ENCODE measurements at places on chromosomes 2 and 18.
A peak's percentile ranks its signal among the peaks of the same experiment; 100 is the strongest.

DNA sequence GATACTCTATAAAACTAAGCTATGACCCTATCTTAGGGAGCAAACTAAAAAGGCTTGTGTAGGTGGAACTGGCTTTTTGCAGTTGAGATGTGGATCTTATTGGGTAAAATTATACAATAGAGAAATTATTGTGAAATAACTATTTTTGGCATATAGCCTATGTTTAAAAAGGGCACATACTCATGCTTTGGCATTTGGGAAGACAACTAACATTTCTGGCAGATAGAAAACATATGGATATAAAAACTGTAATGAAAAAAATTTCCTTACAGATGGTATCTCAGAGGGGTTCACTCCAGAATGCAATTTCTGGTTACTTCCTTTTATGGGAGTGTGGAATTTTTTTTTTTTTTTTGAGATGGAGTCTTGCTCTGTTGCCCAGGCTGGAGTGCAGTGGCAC is 120.1 kb upstream of the CCDC195 start:
- no peak for DNase-seq

DNA sequence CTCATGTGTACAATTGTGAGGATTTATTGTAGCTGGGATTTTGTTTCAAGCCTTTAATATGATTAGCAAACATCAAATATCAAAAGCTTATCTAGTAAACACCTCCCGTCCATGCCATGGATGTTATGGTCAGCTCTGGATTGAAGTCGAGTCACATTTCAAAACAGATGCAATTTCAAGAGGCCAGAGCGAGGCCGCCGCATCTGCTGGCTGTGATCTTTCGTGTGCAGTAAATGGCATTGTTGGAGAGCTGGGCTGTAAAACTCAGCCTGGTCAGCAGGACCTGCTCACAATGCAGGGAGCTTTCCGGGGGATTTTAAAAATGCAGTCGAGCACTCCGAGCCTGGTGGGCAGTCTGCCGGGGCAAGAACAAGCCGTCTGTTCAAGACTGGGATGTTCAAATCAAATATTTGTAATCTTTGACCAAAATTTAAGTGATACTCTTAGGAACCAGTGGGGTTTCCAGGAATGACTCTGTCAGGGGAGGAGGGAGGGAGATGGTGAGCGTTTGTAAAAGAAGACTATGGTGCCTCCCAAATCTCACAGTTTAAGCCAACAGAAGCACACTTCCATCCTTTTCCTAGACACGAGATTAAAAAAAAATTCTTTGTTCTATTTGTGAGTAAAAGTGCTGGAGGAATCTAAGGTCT is 97.6 kb downstream of the MYCN start:
- no peak for DNase-seq

DNA sequence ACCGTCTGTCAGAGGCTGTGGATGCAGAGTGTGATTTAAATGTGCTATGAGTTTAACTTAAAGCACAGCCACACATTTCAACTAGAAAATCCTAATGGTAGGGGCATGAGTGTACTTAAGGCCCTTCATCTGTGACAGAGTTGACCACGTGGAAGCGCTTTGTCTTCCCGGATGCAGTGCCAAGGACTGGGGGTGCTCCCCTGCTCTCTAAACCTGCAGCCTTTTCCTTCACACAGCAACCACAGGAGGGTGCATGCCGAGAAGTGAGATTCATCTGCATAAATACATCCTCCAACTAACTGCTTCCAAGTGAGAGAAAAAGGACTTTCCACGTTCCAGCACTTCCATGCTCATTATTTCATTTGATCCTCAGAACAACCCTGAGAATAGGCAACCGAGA is 149.6 kb downstream of the MYT1L start:
- no peak for DNase-seq

- no peak for DNase-seq
These were observed 88.0 kb upstream of the ZFP36L2 start for GRCh38 chr2:43314299-43314927.

DNA sequence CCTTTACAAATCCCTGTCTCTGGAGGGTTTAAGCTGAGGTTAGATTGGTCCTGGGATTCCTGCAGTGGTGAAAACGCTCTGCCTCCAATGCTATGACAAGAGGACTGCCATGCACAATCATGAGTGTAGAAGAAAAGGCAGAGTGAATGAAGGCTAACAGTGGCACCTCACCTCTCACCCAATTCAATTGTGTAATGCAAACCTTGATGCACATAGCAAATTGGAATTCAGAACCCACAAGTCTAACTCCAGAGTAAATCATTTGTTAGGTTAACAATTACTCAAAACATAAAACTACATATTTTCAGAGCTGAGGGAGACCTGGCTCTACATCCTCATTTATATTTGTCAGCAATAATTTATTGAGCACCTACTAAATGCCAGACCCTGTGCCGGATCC is 1.8 kb downstream of the TGFBRAP1 start:
- no peak for DNase-seq

DNA sequence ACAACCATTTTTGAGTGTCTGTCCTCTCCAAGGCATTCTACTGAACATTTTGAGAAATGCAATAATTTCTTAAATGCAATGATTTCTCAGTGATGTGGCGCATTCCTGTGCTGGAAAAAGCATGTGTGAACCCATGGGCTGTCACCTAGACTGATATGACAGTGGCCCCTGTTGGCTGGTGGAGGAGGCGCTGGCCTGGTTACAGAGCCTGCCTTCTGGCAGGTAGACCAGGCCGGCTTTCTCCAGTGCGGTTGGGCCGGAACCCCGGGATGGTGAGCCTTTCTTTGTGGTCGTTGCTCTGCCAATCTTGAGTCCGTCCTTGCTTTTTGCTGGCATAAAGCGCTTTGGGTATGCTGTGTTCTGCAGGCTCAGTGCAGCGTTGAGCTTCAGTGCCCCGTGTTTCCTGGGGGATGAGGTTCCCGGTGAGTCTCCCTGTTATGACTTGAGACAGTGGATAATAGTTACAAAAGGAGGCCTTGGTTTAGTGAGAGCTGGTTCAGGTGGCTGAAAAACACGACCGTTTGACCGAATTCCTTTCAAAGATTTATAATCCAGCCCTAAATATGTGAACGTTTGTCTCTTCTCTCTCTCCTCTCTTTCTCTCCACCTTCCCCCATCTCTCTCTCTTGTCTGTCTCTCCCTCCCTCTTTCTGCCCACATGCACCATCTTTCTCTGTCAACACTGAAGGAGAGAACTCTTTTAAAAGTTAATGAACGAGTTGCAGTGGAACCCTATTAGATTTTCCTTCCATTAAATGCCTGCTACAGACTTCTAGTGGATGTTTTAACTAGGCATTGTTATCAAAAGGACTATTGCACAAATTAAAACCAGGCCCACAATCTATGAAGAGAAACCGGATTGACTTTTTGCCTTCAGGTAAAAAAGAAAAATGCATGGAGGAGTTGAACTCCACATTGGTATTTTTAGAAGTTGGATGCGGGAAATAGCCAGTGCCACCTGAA is 34.0 kb downstream of the TSHZ1 start:
- DNase-seq = no peak

DNA sequence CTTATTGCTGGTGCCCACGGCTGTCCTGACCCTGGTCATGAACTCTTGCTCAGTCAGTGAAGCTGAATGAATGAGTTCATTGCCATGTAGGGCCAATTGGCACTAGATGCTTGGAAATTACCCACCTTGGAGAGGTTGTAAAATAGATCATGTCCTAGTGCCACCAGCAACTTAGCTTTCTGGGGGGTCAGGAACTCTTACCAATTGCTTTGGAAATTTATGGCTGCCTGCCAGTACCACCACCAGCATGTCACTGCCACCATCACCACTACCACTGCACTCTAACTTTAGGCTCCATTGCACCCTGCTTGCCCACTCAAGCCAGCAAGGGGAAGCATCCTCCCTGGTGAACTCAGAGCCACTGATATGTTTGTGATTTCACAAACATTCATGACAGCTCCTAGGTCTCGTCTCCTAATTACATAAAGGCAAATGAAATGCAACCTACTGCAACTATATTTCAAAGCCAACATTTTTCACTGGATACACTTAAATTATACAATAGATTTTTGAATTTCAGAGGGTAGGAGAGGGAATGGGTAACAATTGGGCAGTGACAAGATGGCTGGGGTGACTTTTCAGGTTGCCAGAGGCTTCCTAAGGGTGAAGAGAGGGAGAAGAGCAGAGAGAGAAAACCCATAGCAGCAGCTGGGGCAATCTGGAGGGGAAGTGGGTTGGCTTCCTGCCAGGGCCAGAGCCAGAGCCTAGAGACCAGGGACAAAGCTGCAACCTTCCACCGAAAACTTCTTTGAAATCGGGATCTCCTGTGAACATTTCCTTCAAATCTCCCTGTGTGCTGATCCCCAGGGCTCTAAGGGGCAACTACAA is 3.5 kb upstream of the EMILIN1 start:
- no peak for DNase-seq

GRCh38 chr2:203688798-203689197 is 17.6 kb upstream of the CD28 start:
- DNase-seq = no peak

- DNase-seq = no peak
These were observed 25.3 kb upstream of the MFSD6 start for GRCh38 chr2:190382851-190383250.

DNA sequence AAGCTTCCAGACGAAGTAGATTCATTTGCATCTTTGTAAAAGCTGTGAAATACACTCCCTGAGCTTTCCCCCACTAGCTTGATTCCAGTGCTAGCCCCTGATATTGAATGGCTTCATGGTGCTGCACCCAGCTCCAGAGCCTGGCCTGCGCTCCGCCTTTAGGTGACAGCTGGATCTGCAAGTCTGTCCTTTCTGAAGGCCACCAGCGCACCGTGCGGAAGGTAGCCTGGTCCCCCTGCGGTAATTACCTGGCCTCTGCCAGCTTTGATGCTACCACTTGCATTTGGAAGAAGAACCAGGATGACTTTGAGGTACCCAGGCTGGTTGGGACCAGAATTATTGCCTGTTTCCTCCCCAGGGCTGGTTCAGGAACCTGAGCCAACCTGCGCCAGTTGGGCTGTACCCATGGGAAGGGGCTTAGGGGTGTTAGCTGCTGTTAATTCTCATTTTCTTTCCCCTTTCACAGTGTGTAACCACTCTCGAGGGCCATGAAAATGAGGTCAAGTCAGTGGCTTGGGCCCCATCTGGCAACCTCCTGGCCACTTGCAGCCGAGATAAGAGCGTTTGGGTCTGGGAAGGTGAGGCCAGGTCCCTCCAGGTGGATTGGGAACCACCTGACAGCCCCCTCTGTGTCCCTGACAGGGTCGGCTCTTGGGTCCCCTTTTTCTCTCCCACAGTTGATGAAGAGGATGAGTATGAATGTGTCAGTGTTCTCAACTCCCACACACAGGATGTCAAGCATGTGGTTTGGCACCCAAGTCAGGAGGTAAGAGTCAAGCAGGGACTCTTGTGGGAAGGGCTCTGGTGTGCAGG is 1.3 kb downstream of the CIAO1 start:
- DNase-seq = no peak

DNA sequence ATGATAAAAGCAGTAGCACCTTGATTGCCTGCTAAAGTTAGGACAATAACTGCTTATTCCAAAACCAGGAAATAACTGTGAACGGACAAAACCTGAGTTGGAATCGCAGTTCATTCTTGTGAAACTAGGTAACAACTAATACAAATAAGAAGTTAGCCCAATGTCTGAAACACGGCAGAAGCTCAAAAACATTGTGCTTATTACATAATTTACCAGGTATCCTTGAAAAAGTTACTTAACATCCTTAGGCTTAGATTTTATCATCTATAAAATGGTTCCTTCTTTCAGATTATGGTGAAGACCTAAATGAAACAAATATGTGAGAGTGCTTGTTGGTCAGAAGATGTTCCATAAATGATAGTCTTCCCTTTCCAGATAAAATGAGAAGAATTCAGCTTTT is 32.4 kb downstream of the RTN4 start:
- no peak for DNase-seq

DNA sequence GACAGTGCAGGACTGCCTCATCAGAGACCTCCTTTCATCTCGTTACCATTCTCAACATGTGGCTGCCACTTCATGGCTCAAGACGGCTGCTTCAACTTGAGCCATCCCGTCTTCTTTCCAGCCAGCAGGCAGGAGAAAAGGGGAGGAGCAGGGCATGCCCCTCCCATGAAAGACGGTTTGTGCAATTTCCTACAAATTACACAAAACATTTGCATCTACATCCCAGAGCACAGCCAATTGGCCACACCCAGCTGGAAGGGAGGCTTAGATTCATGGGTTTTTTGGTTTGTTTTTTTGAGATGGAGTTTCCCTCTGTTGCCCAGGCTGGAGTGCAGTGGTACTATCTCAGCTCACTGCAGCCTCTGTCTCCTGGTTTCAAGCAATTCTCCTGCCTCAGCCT is 11.8 kb downstream of the UCN start:
- DNase-seq = no peak

GRCh38 chr2:205937211-205937610 is 148.8 kb downstream of the INO80D start:
- DNase-seq = no peak

DNA sequence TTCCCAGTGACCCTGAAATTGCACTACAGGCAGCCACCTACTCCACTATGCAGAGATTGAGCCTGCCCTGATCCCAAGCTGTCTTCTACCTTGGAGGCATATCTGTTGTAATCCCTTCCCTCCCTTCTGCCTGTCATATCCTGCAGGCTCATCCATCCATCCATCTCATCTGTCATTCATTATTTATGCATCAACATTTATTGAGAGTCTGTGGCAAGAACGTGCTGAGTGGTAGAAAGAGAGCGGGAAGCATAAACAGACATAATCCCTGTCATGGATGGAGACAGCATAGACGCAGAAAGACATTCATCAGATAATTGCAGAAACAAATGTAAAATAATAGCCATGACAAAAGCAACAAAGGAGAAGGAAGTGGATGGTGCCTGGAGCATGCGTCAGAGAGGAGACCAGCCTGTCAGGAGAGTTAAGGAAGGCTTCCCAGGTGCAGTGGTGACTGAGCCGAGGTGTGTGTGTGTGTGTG is 110.7 kb upstream of the STPG4 start:
- no peak for DNase-seq

DNA sequence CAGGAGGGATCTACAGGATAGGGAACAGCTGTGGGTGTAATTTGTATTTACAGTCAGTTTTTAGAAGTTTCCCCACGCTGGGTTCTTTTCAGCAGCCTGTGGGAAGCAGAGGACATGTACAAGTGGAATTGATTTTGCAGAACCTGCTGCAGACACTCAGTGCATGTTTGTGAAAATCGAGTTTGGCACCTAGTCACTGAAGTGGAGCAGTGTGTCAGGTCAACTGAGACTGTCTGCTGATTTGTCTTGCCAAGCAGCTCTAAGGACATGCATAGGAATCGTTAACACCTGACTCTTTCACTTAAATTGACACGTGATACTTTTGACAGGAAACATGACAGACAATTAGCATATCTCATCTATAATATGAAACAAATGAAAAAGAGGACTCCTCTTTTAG is 416.6 kb downstream of the TMX3 start:
- DNase-seq = no peak

- DNase-seq = no peak
These were observed 6.1 kb downstream of the NCKAP1 start for GRCh38 chr2:183031911-183032794.

DNA sequence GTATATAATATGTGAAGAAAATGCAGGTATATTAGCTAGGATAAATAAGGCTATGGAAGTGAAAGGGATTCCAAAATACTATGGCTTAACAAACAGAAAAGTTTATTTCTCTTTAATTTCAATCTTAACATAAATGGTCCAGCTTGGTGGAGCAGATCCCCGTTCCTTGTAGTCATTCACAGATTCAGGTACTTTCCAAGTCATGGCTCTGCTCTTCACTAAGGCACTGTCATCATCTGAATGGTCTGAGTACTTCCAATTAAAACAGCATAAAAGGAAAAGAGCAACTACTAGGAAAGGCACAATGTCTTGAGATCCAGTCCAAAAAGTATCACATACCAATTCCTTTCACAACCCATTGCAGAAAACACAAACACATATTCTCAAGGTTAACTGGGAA is 63.4 kb downstream of the OLA1 start:
- DNase-seq = no peak

- DNase-seq = peak; percentile 41
These were observed 871 bp upstream of the ALS2 start for GRCh38 chr2:201781557-201782051.

Measured in posterior cingulate gyrus (tissue), 11 donors.